ENCODE measurements at places on chromosomes 5 and 9.

DNA sequence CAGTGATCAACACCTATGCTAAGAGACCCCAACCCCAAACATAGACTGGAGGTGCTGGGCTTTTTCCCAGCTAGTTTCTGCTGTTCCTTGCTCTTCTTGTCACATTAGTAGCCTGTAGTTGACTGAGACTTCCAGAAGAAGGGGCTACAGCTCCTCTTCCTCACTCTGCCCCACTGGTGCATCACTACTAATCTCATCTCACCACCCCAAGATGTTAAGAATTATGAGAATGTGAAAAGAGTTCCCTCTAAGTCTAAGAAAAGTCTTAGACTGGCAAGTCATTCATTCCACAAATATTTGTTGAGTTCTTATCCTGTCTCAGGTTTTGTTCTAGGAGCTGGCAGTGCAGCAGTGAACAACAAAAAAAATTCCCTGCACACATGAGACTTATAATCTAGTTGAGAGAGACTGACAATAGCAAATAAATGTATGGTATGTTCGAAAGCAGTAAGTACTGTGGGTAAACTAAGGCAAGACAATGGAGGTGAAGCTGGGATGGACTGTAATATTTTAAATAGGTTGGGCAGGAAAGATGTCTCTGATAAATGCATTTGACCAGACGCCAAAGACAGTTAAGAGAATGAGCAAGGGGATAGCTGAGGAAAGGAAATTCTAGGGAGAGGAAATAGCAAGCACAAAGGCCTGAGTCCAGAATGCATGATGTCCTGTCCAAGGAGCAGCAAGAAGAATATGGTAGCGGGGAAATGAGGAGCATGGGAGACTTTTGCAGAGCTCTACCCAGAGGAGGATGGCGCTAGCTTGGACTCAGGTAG lies 92.3 kb downstream of the PTCD2 start:
- no peak for DNase-seq

- no peak for DNase-seq
Observed at GRCh38 chr9:70874451-70874850, 247.0 kb downstream of the TRPM3 start.

- DNase-seq, result no peak
Observed at GRCh38 chr9:88270413-88270812, 117.8 kb upstream of the SPIN1 start.

DNA sequence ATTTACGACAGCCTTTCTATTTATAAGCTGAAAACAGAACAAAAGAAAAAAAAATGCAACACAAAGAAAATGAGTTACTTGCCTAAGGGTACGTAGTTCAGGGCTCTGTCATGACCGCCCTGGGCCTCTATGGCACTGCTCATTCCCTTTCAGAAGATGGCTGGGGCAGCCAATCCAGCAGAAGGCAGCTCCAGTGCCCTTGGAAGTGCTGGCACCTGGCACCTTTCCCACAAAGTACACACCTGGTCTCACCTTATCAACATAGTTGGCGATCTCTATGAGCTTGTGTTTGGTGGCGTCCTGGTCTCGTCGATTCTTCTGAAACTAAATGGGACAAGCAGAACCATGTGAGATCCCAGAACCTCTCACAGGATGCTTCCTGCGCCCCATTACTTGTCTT lies 53.2 kb downstream of the NIPAL4 start:
- no peak for DNase-seq

- no peak for DNase-seq
Observed at GRCh38 chr5:158744680-158745079, 355.0 kb downstream of the EBF1 start.

- no peak for DNase-seq
Observed at GRCh38 chr9:113603773-113604172, 140.2 kb downstream of the RGS3 start.

- no peak for DNase-seq
Observed at GRCh38 chr9:120911295-120911837, 15.2 kb downstream of the TRAF1 start.

- peak; percentile 20 for DNase-seq
Observed at GRCh38 chr5:80654054-80654390, 430 bp upstream of the MSH3 start.

DNA sequence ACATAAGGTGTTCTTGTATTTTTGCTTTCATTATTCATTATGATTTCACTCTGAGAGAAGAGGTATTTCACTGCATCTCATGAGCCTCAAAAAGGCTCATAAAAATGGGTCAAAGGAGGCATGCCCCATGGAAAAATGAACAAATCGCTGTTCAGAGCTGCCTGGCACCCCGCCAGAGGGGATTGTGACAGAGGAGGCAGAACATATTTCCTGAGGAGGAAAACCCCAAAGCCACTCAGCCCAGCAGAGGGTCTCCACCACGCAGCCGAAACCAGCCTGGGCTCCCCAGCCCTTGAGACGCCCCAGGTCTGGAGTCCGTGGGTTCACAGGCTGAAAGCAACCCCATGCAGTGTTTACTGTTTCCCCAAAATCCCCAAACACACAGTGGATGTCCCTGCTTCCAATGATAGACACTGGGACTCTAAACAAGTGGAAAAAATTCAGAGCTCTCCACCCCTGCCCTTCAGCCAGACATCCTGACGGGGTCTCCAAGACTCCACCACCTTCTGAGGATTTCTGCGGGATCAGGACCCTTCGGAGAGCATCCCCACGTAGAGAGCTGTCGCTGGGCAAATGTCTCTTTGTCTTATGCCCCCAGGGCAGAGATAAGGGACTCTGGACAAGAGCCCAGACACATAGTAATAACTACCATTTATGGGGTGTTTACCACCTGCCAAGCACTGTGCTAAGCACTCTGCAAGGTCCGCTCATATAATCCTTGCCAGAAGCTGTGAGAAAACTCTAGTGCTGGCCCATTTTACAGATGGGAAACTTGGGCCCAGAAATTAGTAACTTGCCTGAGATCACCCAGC lies 122.3 kb downstream of the PAX5 start:
- DNase-seq, result no peak

- no peak for DNase-seq
Observed at GRCh38 chr5:134510970-134511795, 14.3 kb upstream of the JADE2 start.

- DNase-seq, result no peak
Observed at GRCh38 chr5:77356740-77357139, 135.4 kb downstream of the WDR41 start.

GRCh38 chr5:155540000-155540595 lies 526.5 kb downstream of the KIF4B start:
- DNase-seq, result no peak

DNA sequence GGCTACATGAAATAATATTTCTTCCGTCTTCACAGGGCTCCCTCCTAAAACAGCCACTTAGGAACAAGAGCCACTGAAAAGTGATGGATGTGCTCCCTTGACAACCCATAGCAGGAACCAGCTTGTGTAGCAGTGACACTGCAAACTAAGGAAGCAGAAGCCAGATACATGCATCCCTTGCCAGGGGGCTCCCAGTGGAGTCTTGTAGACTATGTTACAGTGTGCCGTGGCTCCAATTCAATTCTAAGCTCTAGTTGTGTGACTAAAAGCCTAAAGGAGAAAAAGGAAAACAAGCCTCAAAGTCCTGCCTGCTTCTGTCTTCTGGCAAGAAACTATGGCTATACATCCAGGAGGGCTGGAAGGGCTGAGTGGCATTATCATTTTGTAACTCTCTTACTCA lies 12.2 kb upstream of the TAF1L start:
- no peak for DNase-seq

GRCh38 chr5:76175821-76176403 lies 92.7 kb downstream of the SV2C start:
- DNase-seq, result peak; percentile 44

GRCh38 chr9:22469928-22470544 lies 23.4 kb downstream of the DMRTA1 start:
- peak; percentile 40 for DNase-seq

- no peak for DNase-seq
Observed at GRCh38 chr5:35781181-35781790, 75.4 kb upstream of the IL7R start.

DNA sequence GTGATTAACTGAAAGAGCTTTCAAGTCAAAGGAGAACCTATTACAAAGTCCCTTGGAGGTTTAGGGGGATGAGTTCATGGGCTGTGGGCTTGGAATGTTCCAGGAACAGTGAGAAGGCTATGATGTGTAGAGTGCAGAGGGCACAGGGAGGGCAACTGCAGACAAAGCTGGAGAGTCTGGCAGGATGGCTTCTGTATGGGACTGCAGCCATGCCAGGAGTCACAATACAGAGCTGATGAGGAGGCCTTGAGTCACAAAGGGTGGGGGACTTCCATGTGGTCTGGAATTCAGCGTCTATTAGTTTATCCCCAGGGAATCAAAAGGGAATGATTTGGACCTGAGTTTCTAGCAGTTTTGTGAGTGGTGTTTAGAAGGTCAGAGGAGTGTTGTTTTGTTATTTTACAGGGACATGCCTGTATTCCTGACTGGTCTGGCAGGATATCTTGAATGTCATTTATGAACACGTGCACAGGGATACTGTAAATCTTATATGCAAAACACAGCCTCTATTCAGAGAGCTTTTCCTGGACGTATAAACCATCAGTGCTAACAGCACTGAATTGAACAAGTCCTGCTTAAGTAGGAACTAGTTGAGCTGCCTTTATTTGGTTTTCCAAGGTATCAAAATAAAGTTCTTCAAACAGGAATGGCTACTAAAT lies 14.3 kb upstream of the TEK start:
- DNase-seq, result no peak

GRCh38 chr9:105900123-105900522 lies 205.8 kb downstream of the TMEM38B start:
- DNase-seq, result no peak

DNA sequence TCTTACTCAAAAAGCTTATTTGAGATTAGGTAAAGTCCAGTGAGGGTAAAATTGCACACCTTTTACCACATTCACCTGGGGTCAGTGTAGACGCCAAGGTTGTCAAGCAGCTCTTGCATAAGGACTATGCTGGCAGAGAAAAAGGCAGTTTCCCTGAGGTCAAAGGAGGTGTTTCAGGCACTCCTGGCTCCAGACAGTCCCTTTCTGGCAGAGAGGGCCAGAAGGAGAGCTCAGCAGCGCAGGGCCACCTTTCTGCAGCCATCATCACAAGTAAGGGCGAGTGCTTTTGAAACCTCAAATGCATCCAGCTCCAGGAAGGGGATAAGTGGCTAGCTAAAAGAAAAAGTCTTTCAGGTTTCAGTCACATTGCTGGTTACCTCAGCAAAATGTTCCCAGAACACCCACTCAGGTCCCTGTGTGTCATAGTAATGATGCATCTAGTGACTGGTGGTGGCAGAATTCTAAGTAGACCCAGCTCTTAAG lies 16.7 kb upstream of the IL13 start:
- no peak for DNase-seq

GRCh38 chr9:111945216-111945615 lies 48.6 kb downstream of the UGCG start:
- no peak for DNase-seq

Data from AML-193 (cell line).